ENCODE measurements at places on chromosomes 7 and 10.

DNA sequence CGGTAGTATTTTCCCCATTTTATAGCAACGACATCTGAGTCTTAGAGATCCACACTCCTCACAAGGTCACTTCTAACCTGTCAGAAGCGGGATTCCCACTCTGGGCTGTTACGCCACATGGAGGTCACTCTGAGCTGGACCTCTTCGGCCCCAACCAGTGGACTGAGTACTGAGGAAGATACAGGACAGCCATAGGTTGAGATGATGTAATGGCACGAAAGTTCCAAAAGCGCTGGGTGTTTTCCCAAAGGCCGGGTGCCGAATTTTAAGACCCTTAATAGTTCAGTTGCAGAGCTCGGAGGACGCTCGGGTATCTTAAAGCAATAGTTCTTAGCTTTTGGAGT, 699 bp downstream of the GHITM start:
- no peak for DNase-seq

GRCh38 chr10:94630017-94630688, 53.4 kb upstream of the CYP2C18 start:
- DNase-seq, result no peak

- no peak for DNase-seq
Observed at GRCh38 chr7:30162622-30163124, 27.9 kb downstream of the MTURN start.

DNA sequence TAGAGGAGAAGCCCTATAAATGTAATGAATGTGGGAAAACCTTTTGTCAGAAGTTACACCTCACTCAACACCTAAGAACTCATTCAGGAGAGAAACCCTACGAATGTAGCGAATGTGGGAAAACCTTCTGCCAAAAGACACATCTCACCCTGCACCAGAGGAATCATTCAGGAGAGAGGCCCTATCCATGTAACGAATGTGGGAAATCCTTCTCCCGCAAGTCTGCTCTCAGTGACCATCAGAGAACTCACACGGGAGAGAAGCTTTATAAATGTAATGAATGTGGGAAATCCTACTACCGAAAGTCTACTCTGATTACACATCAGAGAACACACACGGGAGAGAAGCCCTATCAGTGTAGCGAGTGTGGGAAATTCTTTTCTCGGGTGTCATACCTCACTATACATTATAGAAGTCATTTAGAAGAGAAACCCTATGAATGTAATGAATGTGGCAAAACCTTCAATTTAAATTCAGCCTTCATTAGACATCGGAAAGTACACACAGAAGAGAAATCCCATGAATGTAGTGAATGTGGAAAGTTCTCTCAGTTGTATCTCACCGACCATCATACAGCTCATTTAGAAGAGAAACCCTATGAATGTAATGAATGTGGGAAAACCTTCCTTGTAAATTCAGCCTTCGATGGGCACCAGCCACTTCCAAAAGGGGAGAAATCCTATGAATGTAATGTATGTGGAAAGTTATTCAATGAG, 18.9 kb downstream of the RBAK start:
- DNase-seq, result no peak

GRCh38 chr10:46096446-46096845, 50.4 kb upstream of the MSMB start:
- no peak for DNase-seq

- no peak for DNase-seq
Observed at GRCh38 chr10:131511391-131511790, 199.9 kb upstream of the TCERG1L start.

DNA sequence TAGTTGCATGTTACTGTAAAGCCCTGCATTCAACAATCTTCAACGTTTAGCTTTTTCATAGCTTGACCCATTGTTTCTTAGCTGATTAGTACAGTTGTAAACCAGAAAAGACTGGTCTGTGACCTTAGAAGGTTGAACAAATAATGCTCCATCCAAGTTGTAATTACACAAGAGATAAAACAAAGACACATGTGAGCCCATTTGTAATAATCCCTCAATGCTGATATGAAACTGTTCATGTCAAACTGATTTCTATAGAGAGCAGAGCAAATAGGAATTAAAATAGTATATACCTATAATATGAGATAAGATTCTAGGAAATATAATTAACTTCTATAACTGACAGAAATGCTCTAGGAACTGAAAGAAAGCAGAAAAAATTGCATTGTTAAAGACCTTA, 94.7 kb upstream of the SLC25A13 start:
- DNase-seq, result no peak

GRCh38 chr10:94042001-94042833, 48.5 kb downstream of the PLCE1 start:
- DNase-seq, result no peak

DNA sequence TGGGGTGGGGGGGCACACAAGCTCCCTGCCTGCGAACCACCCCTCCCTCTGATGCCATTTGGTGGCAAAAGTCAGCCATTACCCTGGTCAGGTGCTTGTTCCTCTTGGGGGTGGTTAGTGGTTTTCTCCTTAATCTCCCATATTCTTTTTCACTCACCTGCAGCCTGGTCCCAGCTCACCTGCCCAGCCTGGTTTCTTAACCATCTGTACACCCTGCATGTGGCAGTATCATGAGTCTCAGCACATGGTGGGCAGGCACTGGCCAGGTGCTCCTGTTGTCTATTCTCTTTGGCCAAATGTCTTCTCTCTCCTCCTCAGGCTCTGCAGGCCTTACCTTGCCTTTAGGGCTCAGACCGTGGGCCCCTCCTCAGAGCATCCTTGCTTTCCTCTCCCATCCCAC, 30.5 kb downstream of the OGDH start:
- no peak for DNase-seq

GRCh38 chr7:70148997-70149396, 550.7 kb downstream of the AUTS2 start:
- no peak for DNase-seq
